ENCODE measurements at places on chromosomes 5 and 9. TPM values are rescaled to one million over a fixed set of nuclear protein-coding genes. Genes with fewer than 3 reads are reported as not detected.
A peak's percentile ranks its signal among the peaks of the same experiment; 100 is the strongest.

SPACA9 gene
- total RNA-seq: 2.8 TPM

CANX gene
- 710 TPM for total RNA-seq

GLRA1 gene
- total RNA-seq: not detected

- DNase-seq: peak; percentile 45
- peak overlapping the region; percentile 92 for H3K27ac ChIP-seq
- H3K36me3 ChIP-seq: peaks cover 7% of the 10 kb centered on the region
- peaks cover 25% of the 10 kb centered on the region for H3K4me1 ChIP-seq
Measured at GRCh38 chr5:39072925-39073766, 1.1 kb downstream of the RICTOR start.

- H3K27ac ChIP-seq: no peak overlapping the region
- H3K36me3 ChIP-seq: no peaks in the 10 kb centered on the region
- no peak overlapping the region for H3K4me3 ChIP-seq
- DNase-seq: no peak
Measured at GRCh38 chr9:127541865-127542264, 70.2 kb upstream of the STXBP1 start.

DNA sequence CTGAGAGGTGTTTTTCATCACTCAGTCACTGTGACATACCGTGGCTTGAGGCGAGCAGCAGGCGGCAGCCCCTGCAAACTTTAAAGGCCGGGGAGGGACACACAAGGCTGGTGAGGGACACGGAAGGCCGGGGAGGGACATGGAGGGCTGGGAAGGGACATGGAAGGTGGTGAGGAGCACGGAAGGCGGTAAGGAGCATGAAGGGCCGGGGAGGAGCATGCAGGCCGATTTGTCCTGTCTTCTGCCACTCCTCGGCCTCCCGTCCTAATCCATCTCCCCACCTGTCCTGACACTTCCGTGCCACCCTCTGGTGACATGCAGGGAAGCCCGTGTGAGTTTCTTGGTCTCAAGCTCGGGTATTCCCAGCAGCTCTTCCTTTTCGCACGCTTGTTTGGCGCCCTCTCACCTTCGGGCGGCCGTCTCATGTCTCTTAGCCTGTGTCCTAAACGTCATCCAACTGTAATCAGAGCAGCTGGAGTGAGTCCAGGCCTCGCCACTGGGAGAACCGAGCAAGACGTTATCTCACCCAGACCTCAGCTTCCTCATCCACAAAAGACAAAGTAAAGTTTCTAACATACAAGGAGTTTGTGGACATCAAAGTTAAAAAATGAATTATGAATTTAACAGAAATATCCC, 126.5 kb downstream of the MRPL36 start:
- peaks cover 12% of the 10 kb centered on the region for H3K27me3 ChIP-seq
- H3K4me1 ChIP-seq: no peaks in the 10 kb centered on the region
- no peak overlapping the region for H3K27ac ChIP-seq
- DNase-seq: no peak

DNA sequence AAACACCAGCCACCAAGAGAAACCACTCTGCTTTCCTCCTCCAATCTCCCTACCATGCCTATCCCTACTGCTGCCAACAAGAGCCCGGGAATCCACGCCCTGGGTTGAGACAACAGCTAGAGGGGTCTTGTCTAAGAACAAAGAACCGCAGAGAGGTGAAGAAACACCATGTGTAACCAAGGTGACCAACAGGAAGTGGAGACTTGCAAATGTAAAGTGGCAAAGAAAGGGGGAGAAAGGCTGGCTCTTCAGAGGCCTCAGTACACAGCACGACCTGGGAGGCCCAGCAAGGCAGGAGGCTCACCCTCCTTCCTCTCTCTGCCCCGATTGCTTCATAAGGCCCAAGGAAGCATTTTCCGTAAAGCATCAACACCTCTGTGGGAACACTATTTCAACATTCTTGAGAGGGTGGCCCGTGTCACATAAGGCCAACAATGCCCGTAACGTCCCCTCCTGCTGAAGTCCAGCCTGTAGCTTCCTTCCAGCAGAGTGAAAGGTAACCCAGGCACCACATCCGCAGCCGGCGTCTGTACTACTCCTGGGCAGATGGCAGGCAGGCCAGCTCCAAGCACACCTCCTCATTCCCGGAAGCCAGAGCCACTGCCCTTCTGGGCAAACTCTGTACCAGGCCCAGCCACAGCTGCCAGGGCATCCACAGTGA, 18.3 kb downstream of the CCNJL start:
- no peaks in the 10 kb centered on the region for H3K36me3 ChIP-seq
- H3K27me3 ChIP-seq: no peaks in the 10 kb centered on the region
- H3K4me1 ChIP-seq: no peaks in the 10 kb centered on the region
- no peak overlapping the region for H3K27ac ChIP-seq

DNA sequence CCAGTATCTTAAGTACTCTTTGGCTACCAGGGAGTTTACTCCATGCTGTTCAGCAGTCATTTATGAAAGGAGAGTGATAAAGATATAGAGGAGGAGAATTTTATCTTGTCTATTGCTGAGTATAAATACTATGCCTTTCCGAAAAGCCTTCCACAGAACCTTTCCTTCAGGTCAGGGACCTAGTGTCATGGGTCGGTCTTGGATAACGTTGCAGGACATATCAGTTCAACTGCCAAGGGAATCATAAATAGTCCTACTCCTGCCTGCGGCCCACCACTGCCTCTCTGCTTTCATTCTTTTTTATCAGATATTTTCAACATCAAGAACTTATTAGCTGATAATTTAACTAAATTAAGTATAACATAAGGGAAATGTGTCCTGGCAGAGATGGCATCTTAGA, 122.0 kb upstream of the CCDC152 start:
- no peaks in the 10 kb centered on the region for H3K36me3 ChIP-seq
- DNase-seq: no peak
- no peak overlapping the region for H3K27ac ChIP-seq
